ENCODE measurements at places on chromosomes 3 and 15.

DNA sequence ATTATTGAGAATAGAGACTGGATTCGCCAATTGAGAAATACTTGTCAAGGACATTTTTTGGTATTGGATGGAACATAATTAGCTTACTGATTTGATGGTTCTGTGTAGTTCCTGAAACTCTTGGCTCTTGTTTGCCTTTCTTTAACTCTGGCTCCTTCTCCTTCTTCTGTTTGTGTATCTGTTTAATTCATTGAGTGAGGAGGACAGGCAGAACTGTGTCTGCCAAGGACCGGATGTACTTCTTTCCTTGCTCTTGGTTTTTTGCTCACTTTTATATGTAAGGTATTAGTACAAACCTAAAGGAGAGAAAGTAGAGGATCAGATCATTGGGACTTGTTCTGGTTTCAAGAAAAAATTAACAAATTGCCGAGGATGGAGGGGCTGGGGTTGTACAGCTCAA lies 48.9 kb downstream of the TCF12 start:
- DNase-seq, result no peak

- DNase-seq, result peak; percentile 39
These were observed 6.1 kb downstream of the BCL6 start for GRCh38 chr3:187739094-187739560.

GRCh38 chr3:17360991-17361390 lies 381.4 kb downstream of the TBC1D5 start:
- no peak for DNase-seq

DNA sequence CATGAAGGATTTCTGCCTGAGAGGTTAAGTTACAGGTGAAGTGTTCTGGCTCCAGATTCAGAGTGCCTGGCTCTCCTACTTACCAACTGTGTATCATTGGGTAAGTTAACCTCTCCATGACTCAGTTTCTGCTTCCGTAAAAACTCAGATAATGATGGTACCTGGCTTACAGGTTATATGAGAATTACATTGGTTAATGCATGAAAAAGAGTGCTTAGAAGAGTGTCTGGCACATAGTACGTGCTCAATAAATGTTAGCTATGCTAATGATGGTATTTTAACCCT lies 23.8 kb downstream of the CFAP161 start:
- no peak for DNase-seq

GRCh38 chr15:67446449-67446848 lies 74.5 kb upstream of the C15orf61 start:
- DNase-seq, result no peak

- DNase-seq, result no peak
These were observed 83.1 kb downstream of the DIPK2A start for GRCh38 chr3:144054766-144055165.

DNA sequence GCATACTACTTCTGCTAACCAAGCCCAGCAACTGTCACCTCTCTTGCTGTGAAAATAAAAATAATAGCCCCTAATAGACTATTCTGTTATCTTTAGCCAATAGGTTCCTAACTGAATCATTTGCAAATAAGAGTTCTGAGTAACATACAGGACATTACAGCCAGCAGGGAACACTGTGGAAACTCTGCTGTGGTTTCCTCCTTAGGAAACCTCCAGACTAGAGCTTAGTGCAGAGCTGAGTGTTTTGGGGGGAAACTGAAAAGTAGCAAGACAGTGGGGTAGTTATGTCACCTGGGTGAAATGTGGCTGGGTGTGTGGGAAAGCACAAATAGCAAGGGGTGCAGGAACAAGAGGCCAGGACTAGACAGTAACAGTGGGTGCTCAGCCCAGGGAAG lies 32.4 kb downstream of the DZIP1L start:
- no peak for DNase-seq

DNA sequence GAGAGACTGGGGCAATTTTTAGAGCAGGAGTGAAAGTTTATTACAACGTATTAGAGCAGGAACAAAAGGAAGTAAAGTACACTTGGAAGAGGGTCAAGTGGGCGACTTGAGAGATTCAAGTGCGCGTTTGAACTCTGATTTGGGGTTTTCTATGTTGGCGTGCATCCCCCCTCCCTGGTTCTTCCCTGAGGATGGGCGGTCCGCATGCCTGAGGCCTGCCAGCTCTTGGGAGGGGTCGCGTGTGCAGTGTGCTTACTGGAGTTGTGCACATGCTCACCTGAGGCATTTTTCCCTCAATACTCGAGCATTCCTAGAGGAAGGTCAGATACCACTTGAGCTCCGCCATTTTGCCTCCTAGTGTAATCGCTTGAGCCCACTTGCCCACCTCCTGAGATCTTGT lies 10.4 kb upstream of the CHAC1 start:
- no peak for DNase-seq

- no peak for DNase-seq
These were observed 44.7 kb upstream of the GOLM2 start for GRCh38 chr15:44243829-44244228.

DNA sequence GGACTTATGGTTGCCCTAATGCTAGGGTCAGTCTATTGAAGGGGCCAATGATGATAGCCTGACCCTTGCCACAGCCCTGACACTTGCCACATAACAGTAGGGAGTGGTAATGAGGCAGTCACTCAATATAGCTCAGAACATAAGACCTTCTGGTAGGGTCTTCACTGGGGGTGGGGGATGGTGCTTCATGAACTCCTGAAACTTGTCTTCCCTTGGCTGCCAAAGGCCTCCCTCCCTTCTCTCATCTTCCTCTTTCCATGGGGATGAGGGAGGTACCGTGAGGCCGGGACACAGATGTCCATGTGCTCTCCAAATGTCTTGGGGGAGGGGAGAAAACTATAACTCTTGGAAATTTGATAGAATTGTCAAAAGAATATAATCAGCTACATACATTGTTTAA lies 21.1 kb upstream of the THSD4 start:
- no peak for DNase-seq

- DNase-seq, result no peak
These were observed 7.5 kb upstream of the MEGF11 start for GRCh38 chr15:66261056-66261455.

GRCh38 chr15:49328941-49329340 lies 94.1 kb upstream of the FGF7 start:
- DNase-seq, result no peak

DNA sequence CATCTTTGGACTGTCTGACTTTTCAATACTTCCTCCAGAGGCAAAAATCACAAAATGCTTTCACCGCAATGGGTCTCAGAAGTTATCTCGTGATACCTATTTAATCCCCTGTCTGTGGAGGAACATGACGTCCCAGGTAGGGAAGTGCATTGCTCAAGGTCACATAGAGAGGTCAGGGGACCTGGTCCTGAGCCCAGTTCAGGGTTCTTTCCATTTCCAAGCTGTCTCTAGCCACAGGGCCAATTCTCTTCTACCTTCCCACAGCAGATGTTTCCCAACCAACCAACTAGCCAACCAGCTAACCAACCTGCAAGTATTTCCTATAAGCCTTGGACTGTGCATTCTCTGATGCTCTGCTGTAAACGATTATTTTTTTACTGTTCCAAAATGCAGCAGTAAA lies 122.2 kb upstream of the DLG1 start:
- DNase-seq, result no peak

DNA sequence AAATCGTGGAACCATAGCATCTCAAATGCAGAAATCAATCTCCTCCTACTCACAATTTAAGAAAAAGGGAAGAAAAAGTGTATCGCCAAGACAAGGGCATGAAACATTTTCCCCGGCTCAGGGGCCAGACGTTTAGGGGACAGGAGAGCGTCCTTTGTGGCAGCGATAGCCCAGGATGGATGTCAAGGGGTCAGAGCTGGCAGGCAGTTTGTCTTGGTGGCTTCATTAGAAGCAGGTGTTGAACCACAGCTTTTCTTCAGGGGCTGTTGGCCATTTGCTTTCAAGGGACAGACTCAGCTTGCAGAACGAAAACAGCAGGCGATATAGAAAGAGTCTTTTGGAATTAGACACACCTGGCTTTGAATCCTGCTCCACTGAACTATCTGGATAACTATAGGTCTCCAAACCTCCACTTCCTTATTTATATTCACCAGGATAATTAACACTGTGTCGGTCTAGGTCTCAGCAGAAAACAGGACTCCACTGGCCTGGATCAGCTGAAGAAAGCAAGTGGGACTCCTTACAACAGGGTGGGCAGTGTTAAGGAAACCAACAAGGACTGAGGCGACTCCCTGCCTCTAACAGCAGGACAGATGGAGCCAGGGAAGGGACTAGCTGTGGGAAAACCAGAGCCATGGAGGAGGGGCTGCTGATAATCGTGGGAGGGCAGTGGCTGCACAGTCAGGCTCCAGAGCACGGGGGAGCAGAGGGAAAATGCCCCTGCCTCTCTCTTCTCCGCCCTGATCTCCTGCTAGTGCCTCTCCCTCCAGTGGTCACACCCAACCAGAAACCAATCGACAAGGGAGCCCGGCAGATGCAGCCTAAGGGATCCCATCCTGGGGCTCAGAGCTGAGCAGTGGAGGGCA lies 123.6 kb downstream of the LIPC start:
- no peak for DNase-seq

- DNase-seq, result no peak
These were observed 440.5 kb downstream of the SHQ1 start for GRCh38 chr3:72407766-72408165.

DNA sequence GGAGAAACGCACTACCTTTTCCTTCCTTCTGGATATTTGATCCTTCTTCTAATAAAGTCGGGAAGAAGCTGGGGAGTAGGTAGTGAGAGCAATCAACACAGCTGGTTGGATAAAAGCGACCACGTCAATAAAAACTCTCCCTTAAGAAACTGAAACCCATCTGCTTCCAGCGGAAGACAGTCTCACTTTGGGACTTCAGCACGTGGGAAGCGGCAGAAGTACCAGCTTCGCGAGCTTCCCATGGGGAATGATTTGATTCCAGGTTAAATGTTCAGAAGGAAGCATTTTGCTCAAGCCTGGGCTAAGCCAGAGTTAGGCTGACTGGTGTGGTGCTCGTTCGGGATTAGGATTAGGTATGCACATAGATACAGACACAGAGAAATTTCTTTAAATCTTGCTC lies 262.3 kb upstream of the LYSMD4 start:
- no peak for DNase-seq

GRCh38 chr3:96027718-96028117 lies 786.7 kb upstream of the EPHA6 start:
- no peak for DNase-seq

GRCh38 chr3:36494461-36495109 lies 114.3 kb downstream of the STAC start:
- DNase-seq, result peak; percentile 43

GRCh38 chr15:95291898-95292472 lies 1038.5 kb upstream of the NR2F2 start:
- no peak for DNase-seq

GRCh38 chr3:179716811-179717210 lies 64.0 kb downstream of the USP13 start:
- peak; percentile 74 for DNase-seq

DNA sequence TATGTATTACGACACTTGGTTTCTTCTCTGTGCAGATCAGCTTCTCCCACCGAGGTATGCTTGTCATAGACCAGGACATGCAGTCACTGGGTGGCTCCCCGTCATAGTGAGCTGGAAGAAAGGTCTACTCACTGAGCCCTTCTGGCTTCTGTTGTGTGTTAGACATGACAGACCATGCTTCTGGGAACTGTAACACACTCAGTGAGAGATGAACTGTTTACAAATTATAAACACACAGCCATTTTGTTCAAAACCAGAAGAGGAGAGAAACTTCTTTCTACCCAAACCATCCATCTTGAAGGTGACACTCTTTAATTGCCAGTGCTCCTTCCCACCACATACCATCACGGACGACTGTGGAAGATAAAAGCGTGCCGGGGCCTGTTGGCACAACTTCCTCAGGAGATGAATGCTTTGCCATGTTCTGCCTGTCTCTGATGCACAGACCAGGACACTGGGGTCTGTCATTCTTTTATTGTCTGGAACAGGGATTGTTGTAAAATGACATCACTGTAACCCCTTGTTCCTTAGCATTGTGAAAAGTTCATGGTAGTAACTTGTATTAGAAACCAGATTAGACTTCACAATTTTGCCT lies 214.3 kb downstream of the MCTP2 start:
- DNase-seq, result no peak

DNA sequence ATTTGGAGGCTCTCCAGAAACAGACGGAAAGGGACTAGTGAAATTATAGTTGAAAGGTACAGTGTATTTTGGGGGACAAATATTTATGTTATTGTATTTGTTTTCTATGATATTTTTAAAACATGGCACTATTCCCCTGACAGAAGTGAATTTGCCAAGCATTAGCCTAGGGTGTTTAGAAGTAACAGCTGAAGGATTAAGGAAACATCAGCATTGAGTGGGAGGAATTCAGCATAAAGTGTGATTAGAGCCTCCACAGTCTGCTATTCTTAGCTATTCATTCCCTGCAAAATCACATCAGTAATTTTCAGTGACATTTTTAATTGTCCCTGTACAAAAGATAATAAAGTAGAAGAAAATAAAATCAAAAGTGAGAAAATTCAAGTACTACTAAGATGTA lies 231.4 kb downstream of the ROBO2 start:
- DNase-seq, result no peak

DNA sequence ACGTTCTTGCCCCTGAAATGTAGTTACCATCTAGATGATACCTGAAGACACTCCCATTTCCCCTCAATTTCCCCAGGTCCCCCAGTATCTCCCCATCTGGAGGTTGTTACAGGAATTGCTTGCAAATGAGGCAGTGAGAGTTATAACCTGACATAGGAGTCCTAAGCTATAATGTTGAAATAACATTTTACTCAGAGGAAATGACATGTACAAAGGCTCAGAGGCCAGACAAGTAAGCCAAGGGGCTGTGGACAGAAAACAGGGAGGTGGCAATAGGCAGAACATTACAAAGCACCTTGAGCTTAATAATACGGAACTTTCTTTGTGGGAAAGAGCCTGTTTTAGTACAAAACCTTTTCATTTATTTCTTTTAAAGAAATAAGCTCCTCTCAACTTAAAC lies 171.9 kb downstream of the FRMD5 start:
- no peak for DNase-seq

GRCh38 chr3:14352002-14352627 lies 50.3 kb upstream of the SLC6A6 start:
- DNase-seq, result no peak

DNA sequence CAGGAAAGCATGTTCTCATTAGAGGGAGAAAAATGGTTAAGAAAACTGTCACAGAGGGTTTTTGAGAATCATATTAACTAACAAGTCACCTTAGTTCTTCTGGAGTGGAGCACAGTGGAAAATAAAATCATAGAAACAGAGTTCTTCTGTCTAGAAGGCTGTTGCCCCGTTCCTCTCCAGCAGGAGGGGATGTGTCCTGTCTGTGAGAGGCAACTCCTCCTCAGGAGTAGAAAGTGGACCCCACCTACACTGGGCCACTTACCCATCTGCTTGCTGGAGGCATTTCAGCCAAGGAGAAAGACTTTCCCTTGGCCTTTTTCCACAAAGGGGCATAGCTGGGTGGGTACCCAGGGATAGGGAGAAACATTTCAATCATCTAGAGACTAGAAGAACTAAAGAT lies 106.6 kb downstream of the SSR3 start:
- DNase-seq, result peak; percentile 35

- DNase-seq, result no peak
These were observed 301.7 kb upstream of the UMPS start for GRCh38 chr3:124428372-124429128.

GRCh38 chr3:14521611-14522010 lies 18.5 kb downstream of the GRIP2 start:
- DNase-seq, result no peak

- DNase-seq, result peak; percentile 36
These were observed 225 bp downstream of the RHOA start for GRCh38 chr3:49411535-49411967.

Measured in AG08396 (cell line).